Right hindlimb (tissue), 1 donor: ENCODE measurements at places on chromosomes 4 and X.

DNA sequence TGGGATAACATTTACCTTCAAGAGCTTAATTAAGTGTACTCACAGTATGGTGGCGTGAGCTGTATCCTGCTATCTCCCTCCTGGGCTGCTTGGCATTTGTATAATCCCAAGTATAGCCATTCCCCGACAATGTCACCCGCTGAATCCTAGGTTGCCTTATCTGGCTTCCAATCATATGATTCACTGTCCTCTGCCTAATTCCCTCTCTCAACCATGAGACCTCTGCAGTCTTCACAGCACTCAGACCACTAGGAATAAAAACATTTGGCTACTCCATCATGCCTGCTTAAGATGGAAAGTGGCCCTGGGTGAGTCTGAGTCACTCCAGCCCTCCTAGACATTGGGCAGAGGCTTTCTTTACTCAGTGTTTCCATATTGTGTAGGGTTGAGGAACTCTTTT, 28.9 kb upstream of the WDFY3 start:
- no peak for DNase-seq

DNA sequence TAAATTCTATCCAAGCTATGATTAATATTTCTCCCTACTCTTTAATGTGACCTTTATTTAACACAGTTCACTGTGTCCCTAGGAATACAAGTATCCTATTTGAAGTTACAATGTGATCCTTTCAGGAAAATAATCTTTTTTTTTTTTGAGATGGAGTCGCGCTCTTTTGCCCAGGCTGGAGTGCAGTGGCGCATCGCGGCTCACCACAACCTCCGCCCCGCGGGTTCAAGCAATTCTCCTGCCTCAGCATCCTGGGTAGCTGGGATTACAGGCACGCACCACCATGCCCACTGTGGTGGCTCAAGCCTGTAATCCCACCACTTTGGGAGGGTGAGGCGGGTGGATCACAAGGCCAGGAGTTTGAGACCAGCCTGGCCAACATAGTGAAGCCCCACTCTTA, 21.9 kb downstream of the TBCK start:
- DNase-seq = no peak

DNA sequence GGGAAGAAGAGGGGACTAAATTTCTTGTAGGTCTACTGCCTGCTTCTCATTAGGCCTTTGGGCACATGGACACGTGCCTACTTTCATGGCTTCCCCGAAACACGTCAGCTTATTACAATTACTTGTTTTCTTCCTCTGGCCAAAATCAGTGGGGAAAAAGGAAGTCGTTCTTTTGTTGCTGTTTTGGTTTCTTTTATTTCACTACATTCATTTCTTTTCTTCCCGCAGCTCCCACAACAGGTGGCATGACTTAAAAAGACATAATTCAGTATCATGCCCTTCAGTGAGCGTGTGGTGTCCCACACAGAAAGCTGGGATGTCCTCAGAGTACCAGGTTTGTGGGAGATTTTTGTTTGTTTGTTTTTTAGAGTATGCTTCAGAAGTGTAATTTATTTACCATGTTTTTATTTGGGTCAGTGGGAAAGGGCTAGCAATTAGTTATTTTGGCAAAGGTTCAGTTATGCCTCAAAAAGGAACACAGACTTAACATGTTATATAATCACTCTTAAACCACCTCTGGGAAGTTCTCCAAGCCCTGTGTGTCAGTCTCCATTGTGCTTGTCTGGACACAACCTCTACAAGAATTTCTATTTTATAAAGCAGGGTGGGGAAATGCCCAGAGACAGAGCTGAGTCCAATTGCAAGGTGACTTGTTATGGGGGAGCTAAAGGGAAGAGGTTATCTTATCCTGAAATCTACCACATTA, 44.2 kb upstream of the SPRY1 start:
- no peak for DNase-seq

DNA sequence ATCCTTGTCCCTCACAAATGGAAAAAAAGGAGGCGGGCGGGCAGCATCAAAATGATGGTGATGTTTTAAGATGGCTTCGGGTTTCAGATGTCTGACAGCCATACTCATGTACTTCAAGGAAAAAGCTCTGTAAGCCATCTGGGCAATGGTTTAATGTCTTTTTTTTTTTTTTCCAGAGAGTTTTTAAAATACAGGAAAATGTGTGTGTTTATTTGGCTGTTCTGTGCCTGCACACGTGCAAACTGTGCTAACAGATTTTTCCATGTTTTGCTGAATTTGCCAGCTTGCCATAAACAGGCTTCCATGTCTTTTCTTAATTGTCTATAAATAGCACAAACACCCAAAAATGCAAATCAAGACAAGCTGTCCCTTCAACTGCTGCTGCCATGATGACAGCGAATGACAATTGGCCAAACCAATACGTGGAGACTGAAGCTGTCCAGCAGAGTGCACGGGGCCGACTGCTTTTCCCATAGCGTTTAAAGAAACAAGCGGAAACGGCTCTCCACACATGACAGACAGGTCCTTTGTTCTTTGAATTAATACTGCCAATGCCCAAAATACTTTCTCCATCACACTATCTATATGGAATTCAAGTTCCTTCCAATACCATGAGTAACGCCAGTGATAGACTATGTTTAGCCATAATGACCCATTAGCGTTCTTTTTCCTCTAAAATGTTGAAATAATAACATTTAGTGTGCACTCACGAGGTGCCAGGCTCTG, 35.7 kb downstream of the AFAP1 start:
- peak; percentile 64 for DNase-seq

DNA sequence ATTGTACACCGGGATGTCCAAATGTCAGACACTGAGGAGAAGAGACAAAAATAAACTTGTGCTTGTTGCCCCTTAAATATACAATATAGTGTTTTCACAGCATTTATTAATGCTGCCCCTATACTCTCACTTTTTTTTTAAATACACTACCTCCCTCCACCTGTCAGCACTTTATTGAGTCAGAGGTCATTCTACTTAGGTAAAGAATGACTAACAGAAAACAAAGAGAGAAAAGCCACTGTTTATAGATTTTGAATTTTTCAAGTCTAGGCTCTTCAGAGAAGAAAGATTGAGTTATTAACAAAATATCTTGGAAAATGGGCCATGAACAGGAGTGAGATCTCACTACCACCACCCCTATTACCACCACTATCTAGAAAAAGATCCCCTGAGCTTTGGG, 58.1 kb downstream of the NIPAL1 start:
- no peak for DNase-seq

DNA sequence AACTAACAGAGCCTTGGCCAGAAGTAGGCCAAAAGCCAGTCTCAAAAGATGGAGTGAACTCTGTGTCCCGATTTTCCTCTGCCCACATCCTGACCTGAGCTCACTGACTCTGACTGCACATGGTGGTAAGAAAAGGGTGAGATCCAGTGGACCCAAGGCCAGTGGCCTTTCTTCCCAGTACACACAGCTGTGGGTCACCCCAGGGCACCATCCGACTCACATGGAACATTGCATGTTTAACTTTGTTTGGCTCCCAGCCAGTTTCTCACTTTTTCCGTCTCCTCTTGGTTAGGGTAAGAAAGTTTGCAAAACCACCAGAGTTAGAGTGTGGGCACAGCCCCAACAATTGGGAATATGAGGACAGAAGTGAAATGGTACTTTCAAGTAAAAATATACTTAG, 69.8 kb downstream of the GAB1 start:
- peak; percentile 69 for DNase-seq
